Left renal cortex interstitium (tissue), 4 donors: ENCODE measurements at places on chromosomes 6 and 20. TPM values are rescaled to one million over a fixed set of nuclear protein-coding genes. Genes with fewer than 3 reads are reported as not detected.

The TBPL1 gene
- 43.5 TPM for polyA plus RNA-seq

The SLC17A1 gene
- 13.7 TPM for polyA plus RNA-seq

The NHLRC1 gene
- 2.3 TPM for polyA plus RNA-seq

The RAB32 gene
- polyA plus RNA-seq = 23.7 TPM

The STX16 gene
- 46.2 TPM for polyA plus RNA-seq
